Activated CD4-positive, alpha-beta T cell treated with anti-CD3 and anti-CD28 coated beads, Interleukin-2, amount 50 U/mL, for 4 hours (primary cell): ENCODE measurements at places on chromosomes 12 and 14.

DNA sequence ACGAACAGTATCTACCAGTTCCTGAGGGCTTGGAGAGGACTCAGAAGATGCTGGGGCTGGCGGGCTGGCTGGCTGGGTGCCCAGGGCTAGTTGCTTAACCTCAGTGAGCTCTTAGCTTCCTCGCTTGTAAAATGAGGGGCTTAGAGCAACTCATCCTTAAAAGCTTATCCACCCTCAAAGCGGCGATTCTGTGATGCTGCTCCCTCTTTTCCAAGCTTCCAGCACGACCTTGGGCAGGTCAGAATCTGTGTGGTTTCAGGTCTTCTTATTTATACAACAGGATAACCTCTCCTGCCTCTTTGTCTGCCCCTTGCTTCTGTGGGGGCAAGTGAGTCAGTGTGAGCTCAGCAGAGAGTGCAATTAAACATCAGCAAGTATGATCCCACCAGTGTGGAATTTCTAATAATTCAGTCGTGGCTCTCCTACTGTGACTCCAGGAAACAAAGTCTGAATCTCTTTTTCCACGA is 281.8 kb downstream of the KSR2 start:
- no peak for DNase-seq

- no peak for DNase-seq
Observed at GRCh38 chr14:103384450-103385151, 614 bp upstream of the MARK3 start.

DNA sequence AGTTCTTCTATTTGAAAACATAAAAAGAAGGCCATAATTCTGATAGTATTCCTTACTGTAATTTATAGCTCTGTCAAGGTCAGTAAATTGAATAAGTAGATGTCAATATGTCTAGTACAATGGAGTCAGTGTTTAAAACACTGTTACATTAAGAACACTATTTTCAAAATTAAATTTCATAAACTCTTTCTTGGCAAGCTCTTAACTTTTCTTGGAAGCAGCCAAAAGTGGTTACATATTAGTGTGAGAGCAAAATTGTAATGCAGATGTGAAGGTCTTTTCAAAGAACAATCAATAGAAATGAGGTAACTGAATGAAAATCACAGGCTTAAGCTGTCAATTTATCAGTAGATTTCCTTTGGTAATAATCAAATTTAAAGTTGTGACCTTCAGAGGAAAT is 722.4 kb upstream of the NOVA1 start:
- DNase-seq: no peak

DNA sequence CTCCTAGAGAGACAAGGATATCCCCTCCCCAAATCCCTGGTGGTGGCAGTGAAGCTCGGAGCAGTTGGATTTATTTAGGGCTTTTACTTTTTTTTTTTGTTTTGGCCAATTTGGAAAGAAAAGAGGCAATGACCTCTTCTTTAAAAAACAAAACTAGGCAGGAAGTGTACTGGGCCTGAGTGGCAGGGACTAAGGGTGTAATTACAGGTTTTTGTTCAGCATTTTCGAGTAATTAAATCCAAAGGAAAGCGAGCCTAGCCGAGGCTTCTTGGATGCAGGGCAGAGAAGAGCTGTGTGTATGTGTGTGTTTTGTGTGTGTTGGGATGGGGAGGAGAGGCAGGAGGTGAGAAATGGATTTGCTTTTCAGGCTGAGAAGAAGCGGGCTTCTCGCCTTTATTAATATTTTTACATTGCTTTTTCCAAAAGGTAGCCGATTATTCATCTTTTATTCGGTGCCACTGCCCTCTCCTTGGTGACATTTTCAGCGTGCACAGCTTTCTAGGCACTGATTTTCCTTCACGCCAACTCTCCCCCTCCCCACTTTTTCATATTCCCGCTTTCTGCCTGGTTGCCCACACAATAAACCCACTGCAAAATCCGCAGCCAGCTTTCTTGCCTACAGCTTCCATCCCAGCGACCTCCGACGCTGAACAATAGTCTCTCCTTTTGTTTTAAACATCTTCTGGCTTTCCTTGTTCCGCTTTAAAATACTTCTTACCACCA is 8.9 kb upstream of the IRF2BPL start:
- no peak for DNase-seq

DNA sequence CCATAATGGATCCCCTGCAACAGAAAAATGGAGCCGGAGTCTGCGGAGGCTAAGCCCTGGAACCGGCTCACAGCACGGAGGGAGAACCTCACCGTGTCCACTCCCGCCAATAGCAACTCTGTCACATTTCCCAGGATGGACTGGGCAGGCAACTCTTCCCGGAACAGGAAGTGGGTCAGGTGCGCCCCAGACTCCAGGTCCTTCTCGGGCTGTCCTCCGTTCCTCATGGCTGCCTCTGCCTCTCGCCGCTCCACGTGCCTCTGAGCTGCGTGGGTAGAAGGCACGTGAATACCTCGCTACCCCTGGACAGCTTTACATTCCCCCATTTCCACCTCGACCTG is 2.2 kb downstream of the CYP27B1 start:
- DNase-seq: no peak

DNA sequence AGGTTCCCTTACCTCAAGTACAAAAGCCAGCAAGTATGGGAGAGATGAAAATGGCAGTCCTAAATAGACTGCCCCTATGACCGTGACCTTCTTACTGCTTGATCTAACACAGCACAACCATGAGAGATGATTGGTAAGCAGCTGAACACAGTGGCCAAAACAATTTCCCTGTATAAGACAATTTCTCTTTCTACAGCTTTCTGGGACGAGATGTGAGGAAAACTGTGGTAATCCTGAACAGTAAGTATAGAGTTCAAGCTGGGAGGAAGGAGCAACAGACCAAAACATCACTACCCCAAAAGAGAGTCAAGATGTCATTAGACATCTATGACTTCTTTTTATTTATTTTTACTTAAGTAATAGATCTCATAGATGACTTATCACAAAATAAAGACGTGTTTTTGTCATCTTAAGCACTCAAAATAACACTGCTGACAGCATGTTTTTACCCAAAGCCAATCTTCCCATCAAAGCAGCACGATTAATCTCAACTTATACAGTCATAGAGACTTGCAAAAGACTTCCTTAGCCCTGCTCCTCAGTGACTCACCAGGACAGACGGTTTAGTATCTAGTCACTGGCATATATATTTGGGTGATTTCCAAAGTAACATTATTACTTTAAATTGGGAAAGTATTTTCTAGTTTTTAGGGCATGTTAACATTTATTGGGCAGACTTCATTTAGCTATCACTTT is 3.7 kb downstream of the TMEM52B start:
- no peak for DNase-seq

DNA sequence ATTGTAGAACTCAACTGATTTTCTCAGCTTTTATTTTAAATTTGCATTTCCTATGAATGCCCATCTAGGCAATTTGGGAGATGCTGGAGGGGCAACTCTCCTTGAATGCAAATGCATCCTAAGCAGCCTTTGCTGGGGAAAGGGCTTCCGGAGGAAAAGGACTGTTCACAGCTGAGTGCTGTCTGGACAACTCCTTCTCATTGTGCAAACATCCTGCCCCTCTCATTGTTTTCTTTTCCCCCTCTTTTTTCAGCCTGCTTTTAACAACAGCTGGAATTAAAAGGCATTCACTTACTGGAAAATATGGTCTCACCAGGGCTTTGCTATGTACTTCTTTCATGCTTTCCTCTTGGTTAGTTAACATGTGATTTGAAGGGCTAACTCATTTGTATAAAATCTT is 397.8 kb downstream of the FUT8 start:
- DNase-seq: no peak

- DNase-seq: no peak
Observed at GRCh38 chr12:11684393-11684792, 34.9 kb downstream of the ETV6 start.

GRCh38 chr14:68932686-68933085 is 46.4 kb downstream of the ACTN1 start:
- DNase-seq: no peak

GRCh38 chr14:78705989-78706388 is 535.8 kb downstream of the NRXN3 start:
- no peak for DNase-seq

DNA sequence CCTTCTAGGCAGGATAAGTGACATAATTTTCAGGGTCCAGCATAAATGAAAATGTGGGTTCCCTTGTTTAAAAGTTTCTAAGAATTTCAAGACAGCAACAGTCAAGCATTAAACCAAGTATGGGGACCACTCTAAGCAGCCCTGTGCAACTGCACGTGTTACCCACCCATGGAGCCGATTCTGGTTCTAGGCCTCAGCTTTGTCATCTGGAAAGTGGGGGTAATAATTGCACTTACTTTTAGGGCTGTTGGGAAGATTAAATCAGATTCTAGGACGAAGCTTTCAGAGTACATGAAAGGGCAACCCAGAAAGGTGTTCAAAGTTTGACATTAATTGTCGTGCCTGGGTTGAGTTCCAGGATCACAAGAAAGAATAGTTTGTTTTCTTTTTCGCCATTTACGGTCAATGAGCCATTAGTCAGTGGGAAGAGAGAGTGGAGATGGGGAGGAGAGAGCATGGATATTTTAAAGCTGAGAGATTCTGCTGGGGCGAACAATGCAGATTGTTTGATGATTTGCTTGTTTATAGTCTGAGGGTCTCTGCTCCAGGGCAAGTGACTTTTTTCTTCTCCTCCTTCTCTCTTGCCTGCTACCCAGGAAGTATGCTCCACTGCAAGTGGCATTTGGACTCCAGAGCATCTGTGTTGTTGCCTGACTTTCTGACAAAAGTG is 10.7 kb upstream of the PPFIBP1 start:
- no peak for DNase-seq

- no peak for DNase-seq
Observed at GRCh38 chr12:117261247-117261646, 71.0 kb upstream of the FBXO21 start.

- no peak for DNase-seq
Observed at GRCh38 chr12:105261010-105261409, 25.0 kb upstream of the APPL2 start.

- no peak for DNase-seq
Observed at GRCh38 chr14:32572867-32573150, 243.7 kb downstream of the AKAP6 start.

- peak; percentile 78 for DNase-seq
Observed at GRCh38 chr14:91405241-91405721, 12.3 kb downstream of the CCDC88C start.

DNA sequence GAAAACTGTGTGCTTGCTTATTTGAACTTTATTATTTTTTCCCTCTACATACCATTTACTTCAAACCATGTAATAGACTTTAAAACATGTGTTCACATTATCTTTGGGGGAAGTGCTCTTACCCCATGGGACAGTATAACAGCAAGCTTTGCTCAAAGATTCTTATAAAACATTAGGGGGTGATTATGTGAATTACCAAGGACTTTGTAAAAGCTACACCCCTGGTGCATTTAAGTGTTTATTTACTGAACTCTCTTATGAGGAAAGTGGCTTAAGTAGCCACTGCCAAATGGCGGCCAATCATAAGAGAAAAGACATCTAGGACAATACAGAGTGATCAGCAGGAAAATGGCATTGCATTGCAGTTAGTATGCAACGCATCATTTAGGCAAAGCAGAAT is 70.3 kb downstream of the CAPZA3 start:
- no peak for DNase-seq

GRCh38 chr14:103087343-103087835 is 3.4 kb downstream of the LBHD2 start:
- no peak for DNase-seq

DNA sequence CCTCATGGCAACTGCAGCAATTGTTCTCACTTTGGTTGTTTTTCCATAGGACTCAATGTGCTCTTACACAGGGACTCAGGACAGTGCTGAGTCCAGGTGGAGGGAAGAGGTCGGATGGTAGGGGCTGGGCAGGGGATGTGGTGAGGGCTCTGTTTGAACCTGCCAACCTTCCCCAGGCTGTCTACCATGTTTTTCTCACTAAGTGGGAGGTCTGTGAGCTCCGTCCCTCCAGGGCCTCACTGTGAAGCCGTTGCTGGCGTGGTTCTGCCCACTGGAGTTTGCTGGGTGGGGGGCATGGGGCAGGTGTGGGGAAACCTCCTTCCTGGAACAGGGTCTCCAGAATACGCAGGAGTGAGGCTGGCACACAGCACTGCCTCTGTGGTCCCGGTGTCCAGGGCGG is 20.7 kb upstream of the PRMT8 start:
- DNase-seq: no peak

GRCh38 chr12:94289461-94290312 is 141.3 kb downstream of the PLXNC1 start:
- DNase-seq: no peak

DNA sequence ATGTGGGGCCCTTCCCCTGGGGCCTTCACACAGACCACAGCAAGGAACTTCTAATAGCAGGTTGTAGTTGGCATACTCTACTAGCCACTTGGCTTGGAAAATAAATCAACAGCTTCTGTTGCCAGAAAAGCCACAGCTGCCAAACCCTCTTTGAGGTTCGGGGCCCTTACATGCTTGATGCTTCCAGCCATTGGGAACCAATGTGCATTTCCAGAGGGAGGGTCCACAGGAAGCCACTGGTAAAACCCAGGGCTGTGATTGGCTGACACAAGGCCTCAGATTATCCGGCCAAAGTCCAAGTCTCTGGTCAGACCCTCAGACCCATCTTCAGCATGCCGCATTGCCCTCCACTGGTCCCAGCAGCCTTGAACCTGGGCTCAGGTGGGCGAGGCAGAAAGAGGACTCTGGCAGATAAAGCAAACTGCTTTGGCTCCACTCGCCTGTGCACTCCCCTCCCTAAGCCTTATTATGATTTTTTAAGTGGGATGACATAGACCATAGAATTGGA is 214.4 kb downstream of the BCL11B start:
- no peak for DNase-seq

- DNase-seq: no peak
Observed at GRCh38 chr12:124811633-124812032, 52.0 kb downstream of the SCARB1 start.

GRCh38 chr12:48285751-48286650 is 64.7 kb downstream of the ZNF641 start:
- DNase-seq: no peak

GRCh38 chr14:74434294-74434693 is 8.3 kb upstream of the SYNDIG1L start:
- DNase-seq: no peak

DNA sequence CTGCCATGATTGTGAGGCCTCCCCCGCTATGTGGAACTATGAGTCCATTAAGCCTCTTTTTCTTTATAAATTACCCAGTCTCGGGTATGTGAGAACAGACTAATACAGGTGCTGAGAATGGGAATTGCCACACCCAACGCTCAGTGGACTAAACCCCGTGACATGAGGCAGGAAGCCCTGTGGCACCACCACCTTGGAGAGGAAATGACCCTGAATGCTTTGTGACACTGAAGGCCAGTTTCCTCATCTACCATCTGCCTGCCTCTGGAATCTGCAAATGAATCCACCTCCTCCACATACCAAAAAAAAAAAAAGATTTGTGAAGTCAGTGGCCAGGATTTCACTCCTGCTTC is 41.6 kb downstream of the NT5DC3 start:
- DNase-seq: no peak
